ENCODE measurements at places on chromosomes 1 and 21.
A peak's percentile ranks its signal among the peaks of the same experiment; 100 is the strongest.

- DNase-seq: peak; percentile 60
Observed at GRCh38 chr1:54227091-54227602, 27.2 kb downstream of the MRPL37 start.

DNA sequence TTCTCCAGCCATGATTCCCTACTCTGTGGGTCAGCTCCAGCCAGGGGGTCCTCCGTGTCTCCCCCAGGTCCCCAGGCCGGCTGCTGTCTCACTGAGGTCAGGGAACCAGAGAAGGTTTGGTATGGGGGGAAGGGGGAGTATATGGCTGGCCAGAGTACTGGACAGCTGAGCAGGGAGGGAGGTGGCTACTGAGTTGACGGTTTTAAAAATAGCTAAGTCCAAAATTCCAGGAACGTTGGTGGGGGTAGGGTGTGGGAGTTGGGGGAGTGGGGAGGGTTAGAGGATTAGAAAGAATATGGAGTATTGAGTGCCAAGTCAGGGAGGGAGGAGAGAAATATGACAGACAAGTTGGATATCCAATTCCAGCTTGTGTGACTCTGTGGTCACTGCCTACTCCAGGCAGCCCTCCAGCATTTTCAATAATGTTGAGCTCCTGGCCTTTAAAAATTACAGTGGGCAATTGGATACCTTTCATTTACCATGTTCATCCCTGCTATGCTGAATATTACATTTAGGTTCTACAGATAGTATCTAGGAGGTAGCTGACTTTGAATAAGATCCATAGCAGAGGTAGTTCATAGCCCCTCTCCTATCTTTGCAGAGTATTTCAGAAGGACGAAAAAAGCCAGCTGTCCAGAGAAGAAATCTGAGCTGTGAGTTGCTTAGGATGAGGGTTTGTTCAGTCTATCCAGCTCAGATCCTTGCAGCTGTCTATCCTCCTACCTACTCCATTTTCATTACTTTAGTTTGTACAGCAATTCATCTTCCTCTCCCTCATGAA, at the start of gene HJV:
Gene HJV (minus strand): TSS at position 114 of the 781 bp plus-strand sequence. CDS start 1,504 bp downstream, outside the sequence.
- DNase-seq: no peak

GRCh38 chr1:110249256-110249655, 39.1 kb downstream of the KCNC4 start:
- DNase-seq: no peak

- peak; percentile 79 for DNase-seq
Observed at GRCh38 chr1:204872262-204872881, 1.7 kb downstream of the NFASC start.

DNA sequence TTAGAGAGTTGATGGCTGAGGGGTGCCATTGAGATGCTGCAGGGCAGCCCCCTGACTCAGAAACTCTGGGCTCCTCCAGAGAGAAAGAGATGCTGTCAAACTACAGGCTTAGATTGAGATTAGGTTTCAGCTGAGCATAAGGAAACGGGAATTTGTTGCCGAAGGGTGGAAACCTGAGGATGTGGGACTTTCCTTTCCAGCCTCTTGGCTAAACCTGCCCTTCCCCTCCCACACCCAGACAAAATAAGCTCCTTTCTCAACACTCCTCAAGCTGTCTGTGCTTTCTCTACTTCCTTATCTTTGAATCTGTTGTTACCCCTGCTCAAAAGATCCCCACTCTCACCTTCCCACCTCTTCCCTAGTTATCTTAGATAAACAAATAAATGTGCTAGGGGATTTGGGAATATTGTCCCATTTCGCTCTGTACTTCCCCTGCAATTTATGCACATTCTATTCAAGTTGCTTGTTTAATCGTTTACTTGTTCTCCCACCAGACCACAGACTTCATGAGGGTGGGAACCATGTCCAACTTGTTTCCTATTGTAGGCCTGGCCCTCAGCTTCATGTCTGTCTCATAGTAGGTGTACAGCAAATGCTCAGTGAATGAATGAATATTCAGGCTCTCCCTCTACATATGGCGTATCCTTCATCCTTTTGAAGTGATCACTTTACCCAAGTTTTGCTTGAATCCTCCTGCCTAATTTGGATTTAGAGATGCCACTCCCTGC, 30.6 kb upstream of the MARK1 start:
- no peak for DNase-seq

GRCh38 chr1:116826818-116827606, 72.8 kb downstream of the CD2 start:
- DNase-seq: no peak

GRCh38 chr1:95426772-95427171, 192.8 kb downstream of the RWDD3 start:
- DNase-seq: peak; percentile 8

DNA sequence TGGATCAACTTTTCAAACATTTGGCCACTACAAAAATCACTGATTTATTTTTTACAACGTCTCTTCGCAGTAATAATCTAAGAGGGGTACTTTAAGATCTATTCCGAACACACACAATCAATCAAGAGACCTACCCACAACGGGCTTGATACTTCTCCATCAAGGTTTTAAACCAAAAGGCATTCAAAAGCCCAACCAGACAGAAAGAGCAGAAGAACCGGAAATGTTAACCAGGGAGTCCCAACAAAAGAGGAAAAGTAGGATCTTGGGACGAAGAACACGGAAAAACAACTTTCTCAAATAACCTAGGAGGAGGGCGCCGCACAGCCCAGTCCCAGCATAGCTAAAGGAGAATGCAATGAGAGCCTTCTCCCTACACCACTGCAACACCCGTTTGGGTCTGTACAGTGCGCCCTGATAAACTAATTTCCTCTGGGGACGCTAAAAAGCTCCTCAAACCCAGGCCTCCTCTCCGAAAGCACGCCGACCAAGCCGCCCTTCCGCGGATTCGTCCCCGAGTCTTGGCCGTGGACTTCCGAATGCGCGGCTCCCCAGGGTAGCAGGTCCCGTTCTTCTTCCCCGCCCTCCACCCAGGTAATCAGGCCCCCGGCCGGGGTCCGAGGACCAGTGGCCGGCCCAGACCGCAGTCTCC, 623 bp downstream of the RPL22 start:
- DNase-seq: no peak

DNA sequence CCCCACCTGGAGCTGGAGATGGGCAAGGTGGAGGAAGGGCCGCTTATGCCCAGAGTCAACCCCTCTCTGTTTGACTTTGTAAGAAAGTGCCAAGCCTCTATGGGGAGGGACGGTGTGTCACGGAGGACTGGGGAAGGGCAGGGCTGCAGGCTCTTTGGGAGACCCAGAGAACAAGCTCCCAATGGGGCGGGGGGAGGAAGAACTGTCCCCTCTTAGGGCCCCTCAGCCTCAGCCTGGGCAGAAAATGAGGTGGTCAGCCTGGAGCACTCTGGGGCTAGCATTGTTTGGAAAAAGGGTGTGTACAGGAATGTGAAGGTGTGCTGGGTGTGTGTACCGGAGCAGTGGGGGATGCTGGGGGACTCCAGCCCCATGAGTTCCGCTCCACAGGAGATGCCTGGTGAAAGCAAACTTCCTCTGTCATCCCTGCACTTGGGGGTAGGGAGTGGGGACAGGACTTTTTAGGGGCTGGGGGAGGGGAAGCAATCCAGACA, 1.2 kb upstream of the INAVA start:
- DNase-seq: no peak

DNA sequence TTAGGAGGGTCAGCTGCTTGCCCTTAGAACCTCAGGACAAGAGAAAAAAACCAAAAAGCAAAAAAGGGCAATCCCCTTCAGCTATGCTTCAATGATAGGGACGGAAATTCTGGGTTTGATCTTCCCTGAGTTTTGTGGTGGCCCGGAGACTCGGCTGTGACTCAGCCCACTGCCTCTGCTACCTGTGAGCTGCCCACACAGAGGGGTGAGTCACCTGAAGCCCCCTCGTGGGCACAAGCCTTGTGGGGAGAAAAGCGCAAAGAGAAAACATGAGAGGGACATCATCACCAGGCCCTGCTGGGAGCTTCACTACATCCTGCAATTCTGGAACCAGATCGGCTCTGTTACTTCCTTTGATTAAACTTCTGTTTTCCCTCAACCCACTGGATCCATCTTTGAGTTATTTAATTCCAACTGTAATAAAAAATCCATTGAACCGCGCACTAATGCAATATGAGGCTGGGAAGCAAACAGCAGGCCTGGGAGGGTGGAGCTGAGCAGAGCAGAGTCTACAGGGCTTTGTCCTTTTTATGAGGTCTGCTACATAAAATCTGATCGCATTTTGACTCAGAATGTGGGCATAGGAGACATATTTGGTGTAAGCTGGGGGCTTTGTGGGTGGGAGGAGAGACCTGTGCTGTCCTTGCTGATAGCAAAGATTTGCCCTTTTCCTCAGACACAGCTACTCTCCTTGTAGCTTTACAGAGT, 58.7 kb upstream of the STUM start:
- DNase-seq: no peak

GRCh38 chr1:218817071-218817470, 356.6 kb upstream of the LYPLAL1 start:
- DNase-seq: no peak

DNA sequence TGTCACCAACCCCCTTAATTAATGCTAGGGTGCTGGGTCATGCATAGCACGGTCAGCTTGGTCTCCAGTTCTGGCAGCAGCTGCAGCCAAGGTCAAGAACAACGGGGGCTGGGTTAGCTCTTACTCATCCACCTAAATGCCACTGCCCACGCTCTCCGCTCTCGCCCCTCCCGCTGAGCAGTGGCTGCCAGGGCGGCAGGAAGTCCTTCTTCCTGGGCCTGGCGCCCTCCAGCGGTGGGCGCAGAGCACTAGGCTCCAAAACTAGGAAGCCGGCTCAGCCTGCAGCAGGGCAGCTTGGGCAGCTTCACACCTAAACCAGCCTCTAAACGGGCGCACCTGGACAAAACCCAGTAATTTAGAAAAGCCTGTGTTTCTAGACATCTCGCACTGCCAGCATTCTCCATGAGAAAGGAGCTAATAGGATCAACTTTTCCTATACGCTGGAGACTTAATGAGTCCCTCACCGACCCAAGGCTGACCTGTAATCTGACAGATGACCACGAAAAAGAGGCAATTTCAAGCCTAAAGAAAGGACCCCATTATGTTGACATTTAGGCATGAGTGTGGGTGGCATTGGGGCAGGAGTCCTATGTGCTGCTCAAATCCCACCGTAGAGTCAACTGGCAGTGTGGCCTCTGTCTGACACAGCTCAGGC, 78.4 kb upstream of the LRRN2 start:
- peak; percentile 66 for DNase-seq

DNA sequence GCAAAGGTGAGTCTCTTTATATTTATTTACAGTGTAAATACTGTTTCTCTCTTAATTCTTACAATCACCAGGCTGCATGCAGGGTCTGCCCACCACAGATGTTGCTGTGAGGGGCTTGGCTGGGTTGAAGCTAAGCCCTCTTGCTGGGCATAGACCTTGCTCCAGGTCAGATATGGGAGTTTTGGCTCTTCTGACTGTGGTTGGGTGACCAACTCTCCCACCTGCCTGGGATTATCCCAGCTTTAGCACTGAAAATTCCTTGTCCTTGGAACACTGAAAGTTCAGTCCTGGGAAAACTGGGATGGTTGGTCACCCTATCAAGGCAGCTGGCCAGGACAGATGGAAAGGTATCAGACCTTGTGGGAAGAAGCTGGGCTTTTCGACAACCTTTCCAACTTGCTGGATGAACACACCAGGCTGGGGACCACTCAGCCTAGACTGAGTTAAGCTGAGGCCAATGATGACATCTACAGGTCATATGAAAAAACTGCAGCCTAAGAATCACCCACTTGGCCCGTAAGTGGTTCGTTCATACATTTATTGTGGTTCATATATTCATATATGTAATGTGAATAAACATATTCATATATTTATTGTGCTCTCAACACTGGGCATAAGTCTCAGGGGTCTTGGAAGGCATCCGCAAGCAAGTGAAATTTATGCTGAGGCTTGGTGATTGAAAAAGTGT, 26.6 kb upstream of the HPDL start:
- DNase-seq: peak; percentile 75

GRCh38 chr1:53409233-53409632, 50.0 kb upstream of the DMRTB1 start:
- DNase-seq: no peak

- DNase-seq: no peak
Observed at GRCh38 chr21:28018213-28018612, 974.5 kb downstream of the LTN1 start.

DNA sequence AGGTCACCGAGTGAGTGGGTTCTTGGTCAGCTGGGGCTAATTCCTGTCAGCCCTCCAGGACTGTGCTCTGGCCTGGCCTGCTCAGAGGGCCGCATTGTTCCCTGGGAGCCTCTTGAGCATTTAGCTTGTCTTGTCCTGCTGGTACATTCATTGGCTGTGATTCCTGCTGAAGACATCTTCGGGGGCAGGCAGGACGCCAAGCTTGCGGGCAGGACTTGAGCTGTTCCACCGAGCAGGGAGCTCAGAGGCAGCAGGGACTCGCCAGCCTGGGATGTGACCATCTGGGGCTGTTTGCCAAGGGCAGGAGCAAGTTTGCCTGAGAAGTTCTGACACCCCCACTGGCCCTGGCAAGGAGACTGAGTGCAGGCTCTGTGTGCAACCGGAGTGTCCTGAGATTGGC, 7.0 kb upstream of the SLC26A9 start:
- DNase-seq: peak; percentile 96

GRCh38 chr1:220001095-220001501, 45.2 kb downstream of the EPRS1 start:
- no peak for DNase-seq

GRCh38 chr1:101086783-101087182, 61.2 kb upstream of the DPH5 start:
- no peak for DNase-seq

- no peak for DNase-seq
Observed at GRCh38 chr1:216169351-216169750, 253.9 kb downstream of the USH2A start.

- no peak for DNase-seq
Observed at GRCh38 chr1:34780528-34780927, 486 bp upstream of the GJB3 start.

- DNase-seq: no peak
Observed at GRCh38 chr1:109827986-109828385, 64.3 kb upstream of the EPS8L3 start.

DNA sequence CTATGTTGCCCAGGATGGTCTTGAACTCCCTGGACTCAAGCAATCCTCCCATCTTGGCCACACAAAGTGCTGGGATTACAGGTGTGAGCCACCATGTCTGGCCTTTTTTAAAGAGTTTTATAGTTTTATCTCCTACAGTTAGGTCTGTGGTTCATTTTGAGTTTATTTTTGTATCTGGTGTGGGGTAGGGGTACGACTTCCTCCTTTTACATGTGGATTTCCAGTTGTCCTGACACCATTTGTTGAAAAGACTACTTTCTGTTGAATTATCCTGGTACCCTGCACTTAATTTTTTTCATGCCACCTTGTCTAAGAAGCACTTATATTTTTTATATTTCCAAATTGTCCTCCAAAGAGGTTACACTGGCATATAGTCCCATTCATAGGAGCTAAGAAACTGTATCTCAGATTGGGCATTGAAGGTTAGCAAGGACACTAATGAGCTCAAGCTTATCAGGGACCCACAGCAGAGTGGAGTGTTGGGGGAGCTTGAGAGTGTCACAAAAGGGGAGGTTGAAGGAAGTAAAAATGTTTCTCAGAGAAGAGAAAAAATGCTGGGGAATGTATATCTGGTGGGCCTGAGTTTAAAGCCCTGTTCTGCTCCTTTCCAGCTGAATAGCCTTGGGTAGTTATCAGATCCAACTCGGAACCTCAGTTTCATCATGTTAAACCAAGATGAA, 23.4 kb upstream of the MEF2D start:
- no peak for DNase-seq

- peak; percentile 90 for DNase-seq
Observed at GRCh38 chr1:7281821-7282220, 489.3 kb upstream of the VAMP3 start.

Data from AG10803 (cell line).